ENCODE measurements at places on chromosomes 11 and 22.

DNA sequence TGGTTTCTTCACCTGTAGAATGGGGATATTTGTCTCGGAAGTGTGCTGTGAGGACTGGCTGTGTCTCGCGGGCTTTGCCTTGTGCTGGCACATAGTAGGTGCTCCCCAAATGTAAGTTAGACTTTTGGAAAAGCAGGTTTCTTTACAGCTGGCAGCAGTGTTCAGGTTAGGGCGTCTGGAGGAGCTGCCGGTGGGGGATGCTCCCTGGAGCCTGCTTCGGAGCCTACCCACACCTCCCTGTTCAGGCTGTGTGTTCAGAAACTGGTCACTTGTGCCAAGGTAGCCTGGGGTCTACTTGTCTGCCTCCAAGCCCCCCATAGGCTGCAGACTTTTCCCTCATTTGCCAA, 60.0 kb downstream of the OTOG start:
- DNase-seq: no peak

DNA sequence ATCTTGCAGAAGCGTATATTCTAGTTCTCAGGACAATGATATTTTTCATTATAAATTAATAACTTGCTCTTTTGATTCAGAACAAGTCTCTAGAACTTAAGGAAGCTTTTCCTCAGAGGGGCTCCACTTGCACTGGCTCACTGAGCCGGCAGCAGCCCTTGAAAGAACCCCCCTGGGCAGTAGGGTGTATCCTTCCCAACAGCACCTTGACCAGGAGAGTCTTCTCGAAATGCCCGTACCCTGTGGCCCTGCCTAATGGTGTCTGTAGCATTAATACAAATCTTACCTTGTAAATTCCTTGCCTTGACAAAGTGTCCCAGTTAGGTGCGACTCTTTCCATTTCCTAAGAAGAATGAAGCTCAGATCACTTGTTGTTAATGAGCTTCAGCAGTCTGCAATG, 13.5 kb downstream of the PSMD13 start:
- no peak for DNase-seq

- DNase-seq: no peak
Observed at GRCh38 chr11:78931891-78932290, 357.2 kb upstream of the NARS2 start.

DNA sequence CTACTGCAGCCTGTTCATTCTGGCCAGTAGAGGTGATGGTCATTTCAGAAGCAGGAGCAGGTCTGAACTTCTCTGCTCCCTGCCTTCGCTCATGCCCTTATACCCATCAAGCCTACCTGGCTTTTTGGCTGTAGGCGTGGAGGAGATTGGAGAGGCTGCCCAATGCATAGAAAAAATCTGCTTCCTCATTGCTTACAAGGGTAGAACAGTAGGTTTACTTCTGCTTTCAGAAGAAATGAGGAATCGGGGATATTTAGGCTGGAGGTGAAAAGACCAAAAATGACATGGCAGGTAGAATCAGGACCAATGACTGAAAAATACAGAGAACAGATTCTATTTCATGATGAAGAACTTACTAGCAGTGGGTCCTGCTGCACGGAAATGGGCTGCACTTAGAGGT, 72.9 kb upstream of the YWHAH start:
- no peak for DNase-seq

DNA sequence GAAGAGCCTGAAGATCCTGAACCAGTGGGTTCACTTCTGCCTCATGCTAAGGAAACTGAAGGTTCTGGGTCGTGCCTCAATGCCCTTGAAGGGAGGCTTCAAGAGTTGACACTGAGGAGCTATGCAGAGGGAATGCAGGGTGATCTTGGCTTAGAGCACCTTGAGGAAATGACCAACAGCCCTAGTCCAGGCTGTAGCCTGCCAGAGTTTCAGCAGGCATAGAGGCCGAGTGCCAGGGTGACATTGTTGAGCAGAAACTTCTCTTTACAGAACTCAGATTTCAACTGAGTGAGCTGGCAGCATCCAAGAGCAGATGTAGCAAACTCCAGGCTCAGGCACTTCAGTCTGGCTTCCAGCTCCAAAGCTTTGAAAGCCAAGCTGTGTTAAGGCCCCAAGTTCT, 23.1 kb upstream of the CAPRIN1 start:
- DNase-seq: no peak

- DNase-seq: no peak
Observed at GRCh38 chr11:131370901-131371790, 731 bp downstream of the NTM start.

DNA sequence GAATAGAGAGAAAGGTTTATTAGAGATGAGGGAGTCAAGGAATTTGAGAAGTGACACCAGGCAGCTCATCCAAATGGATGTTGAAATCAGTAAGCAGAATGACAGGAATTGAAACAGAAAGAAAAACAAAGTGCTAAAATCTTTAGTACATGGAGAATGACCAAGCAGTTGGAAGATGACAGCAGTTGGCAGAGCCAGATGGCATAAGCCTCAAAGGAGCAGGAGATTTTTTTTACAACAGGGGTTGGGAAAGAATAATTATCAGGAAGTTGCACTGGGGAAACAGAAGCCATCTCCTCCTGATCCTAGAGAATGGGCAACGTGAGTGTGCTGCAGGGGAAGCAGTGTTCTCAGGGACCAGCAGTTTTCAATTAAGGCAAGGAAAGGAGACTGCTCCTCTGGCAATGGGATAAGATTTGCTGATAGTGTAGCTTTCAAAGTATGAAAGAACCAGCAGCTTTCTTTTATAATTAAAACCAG, 28.9 kb downstream of the RAB39A start:
- DNase-seq: no peak

DNA sequence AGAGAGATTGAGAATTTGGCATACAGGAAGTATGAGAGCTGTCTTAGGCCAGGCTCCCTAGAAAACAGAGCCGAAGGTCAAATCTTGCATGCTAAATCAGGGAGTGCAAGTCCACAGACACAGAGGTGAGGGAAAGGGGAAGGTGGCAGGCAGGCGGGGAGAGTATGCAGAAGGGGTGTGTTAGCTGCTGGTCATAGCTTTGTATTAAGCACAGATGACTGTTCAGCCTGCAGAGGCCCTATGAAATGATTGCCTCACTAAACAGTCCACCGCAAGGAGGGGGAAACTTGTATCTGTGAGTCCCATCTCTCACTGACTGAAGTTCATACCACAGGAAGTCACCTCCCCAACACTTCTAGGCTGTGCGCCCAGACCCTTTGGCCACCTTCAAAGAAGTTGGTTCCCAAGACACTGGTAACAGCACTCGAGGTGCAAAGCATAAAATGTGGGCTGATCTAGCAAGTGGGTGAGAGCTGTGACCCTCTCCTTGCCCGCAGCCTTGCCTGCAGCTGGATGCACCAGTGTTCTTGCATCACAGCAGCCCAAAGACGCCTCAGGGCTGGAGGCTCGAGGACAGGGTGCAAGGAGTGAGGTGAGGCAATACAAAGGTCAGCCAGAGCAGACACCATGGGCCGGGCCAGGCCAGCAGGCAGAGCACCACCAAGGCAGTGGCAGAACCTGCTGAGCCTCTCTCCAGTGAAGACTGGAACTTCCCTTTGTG, 115.3 kb upstream of the TBCEL start:
- DNase-seq: no peak

- no peak for DNase-seq
Observed at GRCh38 chr11:61151545-61152252, 9.5 kb downstream of the VPS37C start.

GRCh38 chr11:14974515-14975251, 2.5 kb upstream of the CALCA start:
- peak; percentile 60 for DNase-seq

DNA sequence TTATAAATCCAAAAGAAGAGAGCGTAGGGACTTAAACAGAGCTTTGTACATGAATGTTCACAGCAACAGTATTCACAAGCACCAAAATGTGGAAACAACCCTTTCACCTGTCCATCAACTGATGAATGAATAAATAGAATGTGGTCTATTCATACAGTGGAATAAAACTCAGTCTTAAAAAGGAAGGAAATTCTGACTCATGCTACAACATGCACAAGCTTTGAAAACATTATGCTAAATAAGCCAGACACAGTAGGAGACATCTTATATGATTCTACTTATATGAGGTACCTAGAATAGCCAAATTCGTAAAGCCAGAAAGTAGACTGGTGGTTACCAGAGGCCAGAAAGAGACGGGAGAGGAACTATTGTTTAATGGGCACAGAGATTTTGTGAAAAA, 74.3 kb downstream of the SHANK2 start:
- no peak for DNase-seq

DNA sequence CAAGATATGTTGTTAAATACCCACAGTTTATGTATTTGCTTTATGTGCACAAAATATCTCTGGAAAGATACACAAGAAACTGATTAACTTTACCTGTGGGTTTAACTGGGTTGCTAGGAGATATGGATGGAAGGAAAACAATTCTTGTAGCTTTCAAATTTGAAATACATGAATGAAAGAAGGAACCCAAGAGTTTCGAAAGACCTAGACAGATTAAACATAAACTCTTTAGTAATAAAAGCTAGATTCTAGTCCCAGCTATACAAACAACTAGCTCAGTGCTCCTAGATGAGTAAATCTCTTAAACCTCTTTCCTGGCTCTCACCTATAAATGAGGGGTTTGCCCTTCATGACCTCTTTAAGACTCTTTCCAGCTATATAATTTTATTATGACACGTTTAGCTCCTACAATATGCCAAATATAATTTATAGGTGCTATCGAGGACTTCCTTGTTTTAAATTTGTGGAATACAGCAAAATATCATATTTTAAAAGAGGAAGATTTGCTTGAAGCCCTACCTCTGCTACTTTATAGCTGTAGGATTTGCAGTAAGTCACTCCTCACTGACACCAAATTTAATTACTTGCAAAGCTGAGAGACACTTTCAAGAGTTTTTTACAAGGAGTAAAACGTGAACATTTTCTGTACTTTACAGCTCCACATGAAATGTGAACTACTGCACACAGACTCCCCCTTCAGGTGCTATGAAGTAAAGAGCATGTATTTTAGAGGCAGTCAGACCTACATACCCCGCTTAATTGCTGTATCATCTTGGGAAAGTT, 50.7 kb downstream of the RRAS2 start:
- no peak for DNase-seq

DNA sequence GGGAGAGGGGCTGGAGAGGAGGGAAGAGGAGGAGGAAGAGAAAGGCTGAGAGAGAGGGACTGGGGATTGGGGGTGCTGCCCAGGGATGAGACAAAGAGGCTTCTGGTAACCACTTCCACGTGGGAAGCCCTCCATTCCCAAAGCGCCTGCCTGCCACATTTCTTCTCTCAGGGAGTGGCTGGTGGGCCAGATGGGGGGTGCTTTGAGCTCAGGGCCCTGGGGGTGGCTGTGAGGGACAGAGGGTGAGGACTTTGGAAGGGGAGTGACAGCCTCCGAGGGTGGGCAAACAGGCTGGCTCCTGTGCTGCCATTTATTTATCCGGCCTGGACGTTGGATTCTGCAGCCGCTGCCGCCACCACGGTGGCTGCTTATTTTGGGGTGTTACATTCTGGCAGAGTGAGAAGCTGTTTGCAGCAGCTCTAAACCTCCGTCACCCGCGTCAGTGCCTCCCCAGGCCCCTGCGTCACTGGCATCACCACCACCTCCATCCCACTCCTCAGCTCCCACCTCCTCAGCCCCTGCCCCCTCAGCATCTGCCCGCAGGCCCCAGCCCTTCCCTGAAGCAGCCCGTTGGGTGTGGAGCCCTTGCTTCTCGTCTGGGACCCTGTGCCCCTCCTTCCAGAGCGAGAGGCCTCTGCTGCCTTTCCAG, 1.6 kb downstream of the RTN4RL2 start:
- DNase-seq: no peak

DNA sequence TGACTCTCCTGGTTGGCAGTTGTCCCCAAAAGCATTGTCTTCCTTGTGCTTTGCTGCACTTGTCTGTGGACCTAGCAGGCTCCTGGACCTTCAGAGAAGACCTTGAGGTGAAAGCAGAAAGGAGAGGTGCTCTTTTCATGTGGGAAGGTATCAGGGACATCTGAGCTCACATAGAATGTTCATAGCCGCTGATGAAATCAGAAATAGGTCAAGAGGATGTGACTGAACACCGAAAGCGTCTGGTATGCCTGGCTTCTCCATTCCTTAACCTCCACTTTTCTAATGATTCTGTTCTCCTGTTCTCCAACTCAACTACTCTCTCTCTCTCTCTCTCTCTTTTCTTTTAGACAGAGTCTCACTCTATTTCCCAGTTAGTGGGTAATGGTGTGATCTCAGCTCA, 6.2 kb upstream of the CUL5 start:
- DNase-seq: no peak

- peak; percentile 72 for DNase-seq
Observed at GRCh38 chr11:18706330-18707243, 8.0 kb downstream of the TMEM86A start.

- no peak for DNase-seq
Observed at GRCh38 chr22:29327089-29327764, 11.7 kb upstream of the RASL10A start.

- no peak for DNase-seq
Observed at GRCh38 chr22:17672417-17672991, 33.9 kb downstream of the BCL2L13 start.

DNA sequence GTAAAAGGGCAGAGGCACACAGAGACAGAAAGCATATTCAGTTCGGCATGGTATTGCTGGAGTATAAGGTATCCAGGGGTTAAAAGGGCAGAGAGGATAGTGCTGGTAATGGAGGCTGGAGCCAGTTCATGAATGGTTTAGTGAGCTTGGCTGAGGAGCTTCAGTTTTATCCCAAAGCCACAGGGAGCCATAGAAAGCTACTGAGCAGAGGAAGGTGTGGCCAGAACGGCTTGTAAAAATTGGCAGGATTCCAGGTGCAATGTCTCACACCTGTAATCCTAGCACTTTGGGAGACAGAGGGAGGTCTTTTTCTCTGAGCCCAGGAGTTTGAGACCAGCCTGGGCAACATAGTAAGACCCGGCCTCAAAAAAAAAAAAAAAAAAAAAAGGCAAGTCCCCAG, 186.1 kb downstream of the MYO18B start:
- no peak for DNase-seq

DNA sequence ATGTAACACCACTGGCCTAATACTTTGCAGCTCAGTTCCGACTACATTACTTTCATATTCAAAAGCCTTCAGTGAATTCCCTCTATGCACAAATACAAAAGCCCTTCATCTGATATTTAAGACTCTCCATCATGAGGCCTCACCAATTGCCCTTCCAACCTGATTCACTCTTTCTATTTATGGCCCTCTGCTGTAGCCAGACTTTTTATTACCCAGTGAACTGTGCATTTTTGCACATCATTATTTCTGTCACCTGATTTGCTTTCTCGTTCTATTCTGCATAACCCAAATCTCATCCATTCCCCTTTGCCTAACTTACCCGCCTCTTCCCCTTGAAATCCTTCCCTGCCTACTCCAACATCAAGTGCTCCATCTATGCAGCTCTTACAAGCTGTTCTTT, 78.3 kb downstream of the BBOX1 start:
- DNase-seq: no peak

DNA sequence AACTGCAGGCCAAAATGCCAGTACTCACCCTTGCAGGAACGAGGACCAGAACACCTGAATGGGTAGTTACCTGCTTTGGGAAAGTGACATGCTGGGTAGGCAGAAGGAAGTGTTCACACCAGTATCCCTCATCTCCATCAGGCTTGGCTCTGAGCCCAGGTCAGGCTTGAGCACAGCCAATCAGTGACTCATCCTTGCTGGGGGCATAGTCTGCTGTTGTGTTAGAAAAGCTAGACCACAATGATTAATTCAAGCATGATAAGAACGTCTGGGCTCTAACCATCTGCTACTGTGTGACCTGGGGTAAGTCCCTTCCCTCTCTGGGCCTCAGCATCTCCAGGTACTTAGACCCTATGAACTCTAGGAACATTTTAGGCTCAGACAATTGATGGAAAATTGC, 450.4 kb downstream of the MIAT start:
- no peak for DNase-seq

All from CD4-positive, alpha-beta T cell treated with Interleukin-17A for 4 hours (primary cell).